Suprapubic skin (tissue), 4 donors: ENCODE measurements at places on chromosomes 16 and 17.

- DNase-seq, result no peak
These were observed 9.1 kb upstream of the MMD start for GRCh38 chr17:55430541-55431288.

DNA sequence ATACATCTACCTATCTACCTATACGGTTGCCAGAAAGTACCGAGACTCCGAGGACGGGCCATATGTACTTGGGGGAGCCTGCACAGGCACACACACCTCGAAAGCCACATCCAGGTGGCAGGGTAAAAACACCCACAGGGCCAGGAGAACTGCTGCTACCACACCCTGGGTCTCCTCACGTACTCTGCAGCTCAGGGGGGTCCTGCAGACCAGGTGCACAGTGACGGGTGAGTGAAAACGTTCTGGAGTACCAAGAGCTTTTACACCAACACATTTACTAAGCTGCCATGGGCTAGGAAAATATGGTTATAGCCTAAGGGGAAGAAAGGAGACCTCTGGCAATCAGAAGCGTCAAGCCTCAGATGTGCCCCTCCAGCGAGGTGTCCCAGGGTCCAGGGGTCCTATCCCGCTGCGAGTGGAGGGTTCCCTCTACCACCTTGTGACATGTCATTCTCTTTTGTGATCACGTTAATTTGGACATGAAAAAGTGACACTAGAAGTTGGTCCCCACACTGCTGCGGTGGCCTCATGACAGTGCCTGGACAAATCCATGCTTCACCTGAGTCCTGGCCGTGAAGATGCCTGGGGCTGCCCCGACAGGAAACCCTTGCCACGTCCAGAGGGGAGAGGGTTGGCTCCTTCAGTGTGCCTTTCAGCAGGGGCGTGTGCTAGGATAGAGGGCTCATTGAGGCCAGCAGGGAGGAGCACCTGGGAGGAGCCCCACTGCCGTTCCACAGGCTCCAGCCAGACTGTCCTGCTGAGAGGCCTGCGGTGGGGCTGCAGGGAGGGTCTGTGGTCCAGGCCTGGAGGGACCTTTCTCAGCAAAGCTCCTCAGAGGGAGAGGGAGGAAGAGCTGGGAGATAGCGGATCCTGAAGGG, 1.8 kb downstream of the CANT1 start:
- DNase-seq, result peak; percentile 78

GRCh38 chr16:13935408-13935807, 15.5 kb downstream of the ERCC4 start:
- no peak for DNase-seq

GRCh38 chr17:38590988-38591758, 14.6 kb downstream of the SRCIN1 start:
- no peak for DNase-seq

DNA sequence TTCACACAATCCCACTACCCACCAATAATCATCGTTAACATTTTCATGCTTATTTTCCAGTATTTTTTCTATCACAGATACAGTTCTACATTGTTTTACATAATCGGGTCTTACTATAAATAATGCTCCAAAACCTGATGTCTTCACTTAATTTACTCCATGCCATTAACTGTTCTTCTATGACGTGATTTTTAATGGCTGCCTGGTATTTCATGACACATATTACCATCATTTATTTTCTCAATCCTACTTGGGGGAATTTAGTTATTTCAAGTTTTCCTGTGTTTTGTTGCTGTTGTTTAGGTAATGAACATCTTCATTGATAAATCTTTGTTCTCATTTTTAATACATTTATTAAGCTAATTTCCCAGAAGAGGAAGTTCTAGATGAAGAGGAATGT, 14.7 kb downstream of the LPO start:
- DNase-seq, result no peak

DNA sequence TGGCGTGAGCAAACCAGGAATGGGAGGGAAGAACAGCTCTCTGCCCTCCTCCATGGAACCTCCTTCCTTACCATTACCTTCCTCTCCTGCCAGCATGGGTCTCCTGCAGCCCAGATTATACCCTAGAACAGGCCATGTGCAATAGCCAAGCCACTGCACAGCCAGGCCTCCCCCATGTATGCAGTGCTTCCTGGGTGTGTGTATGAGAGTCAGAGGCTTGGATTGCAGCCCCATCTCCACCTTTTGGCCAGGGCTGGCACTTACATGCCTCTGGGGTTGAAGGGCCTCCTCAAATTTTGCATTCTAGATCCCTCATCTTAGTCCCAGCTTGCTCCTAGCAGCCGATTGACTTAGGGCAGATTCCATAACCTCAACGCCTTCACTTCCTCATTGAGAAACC, 133.7 kb downstream of the GSG1L start:
- DNase-seq, result no peak

- no peak for DNase-seq
These were observed 25.2 kb upstream of the ABCC12 start for GRCh38 chr16:48180868-48181480.

GRCh38 chr16:63192980-63193379, 1156.7 kb upstream of the CDH8 start:
- DNase-seq, result no peak

- DNase-seq, result no peak
These were observed 42.1 kb upstream of the RPH3AL start for GRCh38 chr17:394718-395095.

- DNase-seq, result no peak
These were observed 79.3 kb upstream of the HSBP1 start for GRCh38 chr16:83728492-83728891.

GRCh38 chr16:54465063-54465462, 178.5 kb upstream of the IRX3 start:
- no peak for DNase-seq

DNA sequence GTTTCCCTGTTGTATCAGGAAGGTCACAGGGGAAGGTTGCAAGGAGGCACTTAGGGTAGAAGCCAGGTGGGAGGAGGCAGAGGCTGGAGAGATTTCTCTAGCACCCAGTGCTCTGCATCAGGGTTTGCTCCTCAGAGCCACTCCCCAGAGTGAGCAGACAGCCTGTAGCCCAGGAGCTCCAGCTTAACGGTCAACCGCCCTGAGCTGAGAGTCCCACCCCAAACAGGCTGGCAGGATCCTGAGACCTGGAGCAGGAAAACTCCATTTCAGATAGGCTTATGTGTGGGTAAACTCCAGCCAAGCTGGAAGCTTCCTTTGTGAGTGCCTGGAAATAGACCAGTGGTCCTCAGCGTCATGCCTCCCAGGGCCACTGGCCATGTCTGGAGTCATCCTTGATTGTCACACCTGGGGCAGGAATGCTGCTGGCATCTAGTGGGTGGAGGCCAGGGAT, 37.9 kb downstream of the MPRIP start:
- no peak for DNase-seq

DNA sequence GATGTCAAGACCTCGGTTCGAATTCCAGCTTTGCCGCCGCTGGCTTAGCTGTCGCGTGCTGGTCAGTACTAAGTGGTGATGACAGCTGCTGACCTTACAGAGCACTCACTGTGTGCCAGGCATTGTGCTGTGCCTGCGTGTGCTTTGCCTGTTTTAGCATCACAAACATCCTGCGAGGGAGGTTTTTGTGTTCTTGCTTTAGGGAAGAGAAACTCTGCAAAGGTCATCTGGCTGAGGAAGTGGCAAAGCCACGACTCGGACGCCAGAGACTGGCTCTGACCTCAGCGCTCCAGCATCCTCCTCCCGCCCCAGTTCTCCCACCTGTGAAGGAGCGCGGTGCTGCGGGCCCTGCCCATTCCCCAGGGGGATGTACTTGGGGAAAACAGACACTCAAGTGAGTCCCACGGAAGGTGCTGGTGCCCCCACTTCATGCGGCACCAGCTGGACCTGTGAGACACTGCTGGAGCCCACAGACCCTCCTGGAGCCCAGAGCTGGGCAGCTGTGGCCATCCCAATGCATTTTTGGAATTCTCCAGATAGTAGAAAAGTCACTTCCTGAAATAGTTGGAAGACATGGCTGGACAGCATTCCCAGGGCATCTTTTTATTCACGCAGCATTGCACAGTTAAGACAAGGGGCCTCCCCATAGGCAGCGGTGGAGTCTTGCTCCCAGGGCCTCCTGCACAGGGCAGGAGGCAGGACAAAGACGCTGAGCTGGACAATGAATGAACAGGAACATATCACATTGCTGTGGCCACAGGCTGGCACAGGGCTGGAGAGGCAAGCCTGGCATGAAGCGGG, 20.0 kb upstream of the HERPUD1 start:
- no peak for DNase-seq

DNA sequence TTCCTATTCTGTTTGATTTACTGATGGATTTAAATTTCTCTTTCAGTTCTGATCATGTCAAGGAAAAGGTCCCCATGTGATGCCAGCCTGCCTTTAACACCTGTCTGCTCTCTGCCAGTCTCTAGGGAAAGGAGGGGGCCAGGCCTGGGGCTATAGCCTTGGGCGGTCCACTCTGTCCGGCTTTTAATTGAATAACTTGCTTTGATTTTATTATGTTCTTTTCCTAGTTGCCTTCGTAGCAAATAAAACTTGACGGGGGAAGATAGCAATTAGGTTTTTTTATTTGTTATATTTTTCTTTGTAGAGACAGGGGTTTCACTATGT, 47.6 kb downstream of the ABAT start:
- DNase-seq, result no peak

DNA sequence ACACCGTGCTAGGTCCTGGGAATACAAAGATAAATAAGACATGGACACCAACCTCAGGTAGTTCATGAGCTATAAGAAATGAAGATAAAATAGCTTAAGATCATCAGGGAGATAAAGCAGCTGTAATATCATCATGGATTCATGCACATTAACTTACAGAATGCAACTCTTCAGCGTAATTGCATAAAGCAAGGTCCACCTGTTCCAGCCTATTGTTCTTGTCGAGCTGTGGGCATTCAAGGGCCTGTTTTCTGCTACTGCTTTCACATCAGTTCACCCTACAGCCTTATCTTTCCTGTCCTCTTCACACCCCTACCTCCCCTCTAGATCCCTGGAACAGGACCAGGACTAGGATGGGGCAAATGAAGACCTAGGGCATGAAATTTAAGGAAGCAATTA, 133.9 kb downstream of the SPACA3 start:
- no peak for DNase-seq

GRCh38 chr17:51010173-51010675, 110.4 kb downstream of the SPAG9 start:
- DNase-seq, result no peak
